ENCODE measurements at places on chromosomes 12 and 14.

- no peak for DNase-seq
Observed at GRCh38 chr14:95483309-95484165, 32.9 kb downstream of the SYNE3 start.

GRCh38 chr12:53205747-53206419 lies 1.2 kb downstream of the ITGB7 start:
- peak; percentile 86 for DNase-seq

DNA sequence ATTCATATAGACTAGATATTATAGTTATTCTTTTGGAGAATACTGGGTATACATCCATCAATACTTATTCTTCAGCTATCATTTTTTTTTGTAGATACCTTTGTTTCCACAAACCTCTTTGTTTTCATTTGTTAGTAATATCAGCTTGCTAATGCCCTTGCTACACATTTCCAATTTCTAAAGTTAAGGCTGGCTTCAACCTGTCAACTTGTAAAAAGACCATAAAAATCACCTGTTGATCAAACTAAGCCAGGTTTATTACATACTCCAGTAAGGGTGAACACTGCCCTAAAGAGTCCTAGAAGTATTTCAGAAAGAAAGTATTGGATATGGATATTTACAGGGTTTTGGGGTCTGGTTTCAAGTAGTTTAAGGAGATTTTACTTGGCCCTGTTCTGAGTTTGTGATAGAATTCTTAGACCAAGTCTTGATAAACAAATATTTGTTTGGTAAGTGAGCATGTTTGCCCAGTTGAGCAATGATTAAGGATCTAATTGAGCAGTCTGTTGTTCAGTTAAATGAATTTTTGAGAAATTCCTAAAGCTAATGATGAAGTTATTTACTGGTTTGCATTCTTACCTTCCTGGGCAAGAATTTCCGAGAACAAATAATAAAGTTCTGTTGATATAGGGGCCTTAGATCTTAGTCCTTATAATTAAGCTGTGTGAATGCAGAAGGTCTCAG lies 52.8 kb upstream of the LRTM2 start:
- DNase-seq = no peak

DNA sequence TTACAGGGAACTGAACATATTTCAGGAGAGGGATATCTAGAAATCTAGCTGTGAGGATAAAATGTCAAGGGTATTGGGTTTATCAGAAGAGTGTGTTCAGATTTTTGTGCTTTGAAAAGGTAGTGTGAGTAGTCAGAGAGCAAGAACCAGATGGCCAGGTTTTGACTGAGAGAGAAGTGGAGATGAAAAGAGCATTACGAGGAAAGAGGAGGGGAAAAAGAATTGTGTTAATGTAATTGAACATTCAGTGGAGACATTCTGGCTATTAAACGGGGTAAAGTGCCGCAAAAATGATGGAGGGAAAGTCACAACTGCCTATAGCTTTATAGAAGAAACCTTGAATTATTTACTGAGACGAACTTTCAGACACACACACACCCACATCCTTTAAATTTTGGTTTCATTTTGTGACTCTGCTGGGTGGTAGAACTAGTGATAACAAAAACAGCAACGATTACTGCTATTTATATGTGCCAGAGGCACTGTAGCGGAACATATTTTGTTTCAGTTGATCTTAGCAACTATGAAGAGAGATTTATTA lies 213.6 kb downstream of the ERC1 start:
- no peak for DNase-seq

DNA sequence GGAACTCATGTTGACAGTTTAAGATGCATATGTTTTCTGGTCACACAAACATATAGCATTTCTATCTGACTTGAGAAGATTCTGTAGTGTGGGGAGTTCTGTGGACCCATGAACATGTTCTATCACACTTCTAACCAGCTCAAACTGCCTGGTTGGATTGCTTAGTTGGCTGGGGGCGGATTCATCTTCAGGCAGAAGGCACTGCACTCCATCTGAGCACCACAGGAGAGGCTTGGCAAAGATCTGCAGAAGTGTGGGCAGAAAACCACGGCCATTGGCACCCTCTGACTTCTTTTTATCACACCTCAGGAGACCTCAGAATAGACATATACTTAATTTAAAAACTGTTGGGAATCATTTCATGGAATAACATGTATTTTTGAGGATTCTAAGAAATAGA lies 68.5 kb downstream of the LIN7A start:
- DNase-seq = no peak

GRCh38 chr14:67704484-67705089 lies 2.9 kb downstream of the RDH12 start:
- peak; percentile 20 for DNase-seq

DNA sequence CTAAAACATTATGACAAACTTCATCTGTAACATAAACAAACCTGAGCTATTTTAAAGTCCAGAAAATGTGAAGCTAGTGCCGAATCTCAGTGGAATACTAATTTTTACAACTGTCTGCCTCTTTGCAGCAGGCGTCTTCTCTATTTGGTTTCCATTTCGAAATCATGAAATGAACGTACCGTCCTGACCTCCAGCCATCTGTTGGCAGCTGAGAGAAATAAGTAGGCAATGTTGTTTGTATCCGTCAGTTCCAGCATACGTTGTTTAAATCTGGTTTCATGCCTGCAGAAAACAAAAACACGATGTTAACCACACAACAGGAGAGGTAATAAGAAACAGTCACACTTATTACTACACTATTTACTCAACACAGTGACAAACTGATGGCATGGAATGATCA lies 54.3 kb upstream of the KCNJ8 start:
- DNase-seq = no peak

GRCh38 chr14:61533513-61534255 lies 161.6 kb upstream of the HIF1A start:
- DNase-seq = no peak

DNA sequence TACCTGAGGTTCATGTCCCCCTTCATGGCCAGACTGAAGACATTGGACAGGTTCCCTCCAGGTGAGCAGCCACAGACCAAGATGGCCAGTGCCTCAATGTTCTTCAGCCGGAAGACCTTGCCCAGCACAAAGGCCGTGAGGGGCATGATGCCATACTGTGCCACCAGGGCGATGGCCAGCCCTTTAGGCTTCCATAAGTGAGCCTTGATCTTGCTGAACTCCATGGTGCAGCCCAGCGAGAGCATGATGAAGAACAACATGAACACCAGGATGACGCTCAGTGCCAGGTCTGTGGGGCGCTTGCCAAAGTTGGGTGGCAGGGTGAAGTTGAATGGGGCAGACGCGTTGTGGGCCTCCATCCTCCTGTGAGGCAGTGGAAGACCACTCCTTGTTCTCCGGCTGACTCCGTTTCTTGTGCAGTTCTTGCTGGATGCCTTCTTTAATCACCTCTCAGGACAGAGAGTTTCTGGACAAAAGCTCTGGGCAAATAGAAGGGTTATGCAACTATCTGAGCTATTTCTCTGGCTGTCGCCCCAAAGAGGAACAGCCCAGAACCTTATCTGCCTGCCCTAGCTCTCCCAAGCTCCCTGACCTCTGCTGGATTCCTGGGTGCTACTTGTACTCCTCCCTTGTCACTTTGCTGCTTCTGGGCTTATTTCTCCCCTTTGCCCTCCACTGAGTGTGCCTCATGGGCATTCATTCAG lies at the start of gene SLC10A1:
Gene SLC10A1, minus strand, starts transcription at position 445 of the 704 bp plus-strand sequence. Its CDS starts 86 bp downstream, at position 359.
- DNase-seq = no peak

DNA sequence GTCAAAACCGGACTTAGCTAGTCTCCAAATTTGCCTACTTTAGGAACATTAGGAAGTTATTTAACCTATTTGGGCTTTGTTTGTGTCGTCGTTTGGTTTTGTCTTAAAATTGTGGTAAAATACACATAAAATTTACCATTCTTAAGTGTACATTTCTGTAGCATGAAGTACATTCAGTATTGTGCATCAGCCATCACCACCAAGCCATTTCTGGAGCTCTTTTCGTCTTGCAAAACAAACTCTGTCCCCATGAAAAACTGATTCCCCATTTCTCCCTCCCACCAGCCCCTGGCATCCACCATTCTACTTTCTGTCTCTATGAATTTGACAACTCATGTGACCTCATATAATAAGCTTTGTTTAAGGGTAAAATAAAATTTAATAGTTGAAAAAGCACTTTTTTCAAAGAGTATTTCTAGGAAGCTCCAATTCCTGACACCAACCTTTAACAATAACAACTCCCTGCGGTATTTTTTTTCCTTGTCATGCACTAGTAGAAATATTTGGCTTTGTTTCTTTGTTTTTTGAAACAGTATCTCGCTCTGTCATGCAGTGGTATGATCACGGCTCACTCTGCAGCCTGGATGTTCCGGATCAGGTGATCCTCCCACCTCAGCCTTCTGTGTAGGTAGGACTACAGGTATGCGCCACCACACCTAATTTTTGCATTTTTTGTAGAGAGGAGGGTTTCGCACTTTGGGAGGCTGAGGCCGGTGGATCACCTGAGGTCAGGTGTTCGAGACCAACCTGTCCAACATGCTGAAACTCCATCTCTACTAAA lies 3.6 kb upstream of the UBC start:
- DNase-seq = no peak

GRCh38 chr12:102735104-102735503 lies 181.9 kb downstream of the PAH start:
- no peak for DNase-seq

DNA sequence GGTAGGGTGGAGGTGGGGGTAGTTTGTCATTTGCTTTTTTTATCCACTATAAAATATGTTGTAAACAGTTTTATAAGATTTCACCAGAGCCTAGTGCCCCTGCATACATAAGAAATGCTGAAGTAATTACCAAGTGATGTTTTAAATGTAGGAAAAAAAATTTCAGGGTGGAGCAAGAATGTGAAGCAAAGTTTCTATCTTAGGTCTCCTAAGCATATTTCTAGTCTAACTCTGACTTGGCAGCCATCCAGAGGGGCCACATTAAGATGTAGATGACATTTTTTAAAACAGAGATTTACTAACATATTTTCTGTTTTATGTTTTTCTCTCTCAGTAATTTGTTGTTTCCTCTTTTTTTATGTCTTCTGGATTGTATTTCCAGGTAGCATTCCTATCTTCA lies 15.8 kb upstream of the KRAS start:
- no peak for DNase-seq

- DNase-seq = no peak
Observed at GRCh38 chr12:49052451-49053208, 8.0 kb downstream of the KMT2D start.

- DNase-seq = no peak
Observed at GRCh38 chr12:115002434-115002833, 318.5 kb upstream of the TBX3 start.

DNA sequence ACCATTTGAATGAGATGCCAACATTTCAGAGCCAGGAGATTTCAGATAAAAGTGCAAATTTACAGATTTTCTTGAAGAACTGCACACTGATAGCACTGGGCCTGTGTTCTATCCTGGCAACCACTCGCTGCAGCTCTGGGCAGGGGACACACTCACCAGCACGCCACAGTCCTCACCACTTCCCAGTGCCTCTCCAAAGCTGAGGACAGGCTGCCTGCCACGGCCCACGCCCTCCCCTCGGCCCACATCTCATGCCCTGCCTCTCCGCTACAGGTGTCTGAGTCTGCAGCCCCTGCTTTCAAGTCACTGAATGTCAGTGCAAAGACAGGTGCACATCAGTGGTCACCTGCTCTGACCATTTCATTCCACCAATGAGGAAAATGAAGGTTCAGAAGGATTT lies 12.7 kb downstream of the CAMKK2 start:
- DNase-seq = no peak

DNA sequence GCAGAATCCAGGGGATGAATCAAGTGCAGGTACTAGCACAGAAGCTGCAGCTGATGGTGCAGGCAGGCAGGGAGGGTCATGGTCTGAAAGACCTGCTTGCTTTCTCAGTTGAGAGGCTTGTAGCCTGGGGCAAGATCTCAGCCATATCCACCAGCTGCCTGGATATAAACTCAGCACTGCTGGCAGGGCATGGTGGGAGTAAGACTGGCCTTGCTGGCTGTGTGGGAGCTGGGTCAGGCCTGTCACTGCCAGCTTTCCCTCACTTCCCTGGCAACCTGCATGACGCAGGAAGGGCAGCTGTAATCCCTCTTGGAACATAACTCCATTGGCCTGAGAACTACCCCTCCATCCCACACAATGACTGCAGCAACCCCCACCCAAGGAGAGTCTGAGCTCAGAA lies 230.1 kb downstream of the ANO6 start:
- no peak for DNase-seq

GRCh38 chr14:20555845-20556244 lies 5.0 kb downstream of the RNASE9 start:
- DNase-seq = no peak
